ENCODE measurements at places on chromosomes 2 and 18.

DNA sequence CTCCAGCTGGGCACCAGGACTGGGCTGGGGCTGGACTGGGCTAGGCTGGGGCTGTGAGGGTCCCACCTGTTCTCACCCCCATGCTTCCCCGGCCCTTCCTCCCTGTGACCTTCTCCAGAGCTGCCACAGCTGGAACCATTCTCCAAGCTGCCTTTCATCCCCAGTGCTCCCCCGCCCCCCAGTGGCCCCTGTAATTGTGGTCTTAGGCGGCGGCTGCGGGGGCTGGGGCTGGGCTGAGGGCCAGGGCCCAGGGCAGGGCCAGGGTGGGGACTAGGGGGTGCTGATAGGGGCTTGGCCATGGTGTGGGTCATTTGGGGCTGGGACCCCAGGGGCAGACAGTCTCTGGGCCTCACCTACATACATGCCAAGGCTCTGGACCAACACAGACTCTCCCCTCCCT lies 2.8 kb upstream of the WNT10A start:
- no peak for DNase-seq

DNA sequence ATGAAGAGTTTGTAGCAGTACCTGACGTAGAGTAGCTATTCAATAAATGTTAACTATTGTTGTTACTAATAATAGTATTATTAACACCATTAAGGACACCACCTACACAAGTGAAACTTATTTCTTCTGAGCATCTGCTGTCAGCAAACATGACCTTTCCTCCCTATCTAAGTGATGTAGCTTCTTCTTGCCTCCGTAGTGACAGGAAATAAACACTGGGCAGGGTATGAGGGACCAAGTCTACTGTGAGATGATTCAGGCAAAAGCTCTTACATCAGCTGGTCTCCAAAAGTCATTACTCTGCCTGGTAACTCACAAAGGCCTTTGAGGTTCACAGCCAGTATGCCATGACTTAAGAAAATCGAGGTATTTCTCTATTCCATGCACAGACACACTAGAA lies 750.5 kb downstream of the CPS1 start:
- no peak for DNase-seq

- no peak for DNase-seq
Measured at GRCh38 chr2:29010946-29011345, 29.8 kb downstream of the TOGARAM2 start.

DNA sequence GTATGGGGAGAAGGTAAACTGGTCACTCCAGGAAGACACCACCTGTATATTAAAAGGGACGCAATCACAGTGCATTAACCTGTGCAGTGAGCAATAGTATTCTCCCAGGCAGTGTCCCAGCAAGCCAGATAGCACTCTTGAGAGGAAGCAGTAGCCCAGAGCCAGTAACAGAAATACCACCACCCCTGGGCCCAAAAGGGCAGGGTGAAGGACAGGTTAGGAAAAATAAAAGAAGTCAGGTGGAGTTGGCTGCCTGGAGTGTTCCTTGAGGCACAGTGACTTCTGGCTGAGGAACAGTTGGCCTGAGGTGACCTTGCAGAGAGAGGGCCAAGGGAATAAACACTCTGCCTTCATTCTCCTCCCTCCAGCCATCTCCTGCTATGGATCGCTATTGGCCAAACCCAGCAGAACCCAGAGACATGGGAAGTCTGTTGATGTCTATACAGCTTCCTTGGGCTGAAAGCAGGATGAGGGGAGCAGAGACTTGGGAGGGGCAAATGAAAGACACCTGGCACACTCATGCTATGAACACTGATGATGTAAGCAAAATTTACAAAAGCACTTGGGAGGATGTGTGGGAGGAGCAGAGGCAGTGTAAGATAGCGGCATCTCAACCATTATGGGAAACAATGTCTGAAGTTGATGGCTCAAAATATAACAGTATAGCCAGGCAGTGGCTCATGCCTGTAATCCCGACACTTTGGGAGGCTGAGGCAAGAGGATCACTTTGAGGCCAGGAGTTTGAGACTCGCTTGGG lies 7.5 kb downstream of the C18orf32 start:
- DNase-seq, result no peak

DNA sequence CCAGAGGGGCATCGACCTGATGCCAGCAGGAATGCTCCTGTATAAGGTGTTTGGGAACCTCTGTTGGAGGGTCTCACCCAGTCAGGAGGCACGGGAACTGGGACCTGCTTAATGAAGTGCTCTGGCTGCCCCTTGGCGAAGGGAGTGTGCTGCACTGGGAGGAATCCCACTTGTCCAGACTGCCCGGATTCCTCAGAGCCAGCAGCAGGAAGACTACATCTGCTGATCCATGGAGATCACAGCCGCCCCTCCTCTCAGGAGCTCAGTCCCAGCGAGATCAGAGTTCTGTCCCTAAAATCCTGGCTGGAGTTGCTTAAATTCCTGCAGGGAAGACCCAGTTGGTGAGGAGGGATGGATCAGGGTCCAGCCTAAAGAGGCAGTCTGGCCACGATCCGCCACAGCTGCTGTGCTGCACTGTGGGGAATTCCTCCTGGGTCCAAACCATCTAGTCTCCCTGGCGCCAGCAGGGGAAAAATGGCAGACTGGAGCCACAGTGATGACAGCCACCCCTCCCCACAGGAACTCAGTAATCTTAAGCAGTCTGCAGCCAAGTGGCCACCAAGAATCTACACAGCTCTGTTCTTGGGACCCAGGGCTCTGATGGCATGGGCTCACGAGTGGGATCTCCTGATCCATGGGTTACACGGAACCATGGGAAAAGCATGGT lies 76.5 kb upstream of the NRP2 start:
- DNase-seq, result no peak

DNA sequence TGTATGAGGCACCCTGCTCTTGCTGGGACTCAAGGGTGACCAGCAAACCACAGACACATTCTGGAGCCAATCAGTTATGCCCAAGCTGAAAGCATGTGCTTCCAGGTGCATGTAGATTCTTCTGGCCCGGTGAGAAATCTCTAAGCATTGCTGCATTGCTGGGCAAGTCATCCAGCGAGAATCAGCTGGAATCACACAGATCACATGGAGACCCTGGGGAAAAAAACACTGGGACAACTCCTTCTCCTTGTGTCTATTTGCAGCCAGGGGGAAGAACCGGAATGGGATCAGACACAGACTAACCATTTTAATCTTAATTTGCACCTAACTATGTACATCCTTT lies 119.7 kb upstream of the KLF7 start:
- no peak for DNase-seq

- DNase-seq, result no peak
Measured at GRCh38 chr2:28606986-28607441, 111.2 kb downstream of the PLB1 start.

DNA sequence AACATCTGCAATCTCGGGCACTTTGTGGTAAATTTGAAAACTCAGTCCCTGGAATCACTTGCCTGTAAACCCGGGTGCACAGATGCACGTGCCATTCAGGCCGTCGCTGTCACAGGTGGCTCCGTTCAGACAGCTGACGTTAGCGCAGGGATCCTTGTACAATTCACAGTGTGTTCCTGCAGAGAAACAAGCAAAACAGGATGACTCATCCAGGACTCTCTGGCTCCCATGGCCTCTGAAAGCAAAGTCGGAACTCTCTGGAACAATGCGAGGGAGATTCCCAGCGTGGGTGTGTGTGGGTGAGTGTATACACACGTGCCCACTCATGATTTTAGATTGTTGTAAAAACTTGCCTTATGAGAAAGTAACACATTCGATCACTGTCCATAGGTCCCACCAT lies 136.1 kb upstream of the PID1 start:
- DNase-seq, result no peak

DNA sequence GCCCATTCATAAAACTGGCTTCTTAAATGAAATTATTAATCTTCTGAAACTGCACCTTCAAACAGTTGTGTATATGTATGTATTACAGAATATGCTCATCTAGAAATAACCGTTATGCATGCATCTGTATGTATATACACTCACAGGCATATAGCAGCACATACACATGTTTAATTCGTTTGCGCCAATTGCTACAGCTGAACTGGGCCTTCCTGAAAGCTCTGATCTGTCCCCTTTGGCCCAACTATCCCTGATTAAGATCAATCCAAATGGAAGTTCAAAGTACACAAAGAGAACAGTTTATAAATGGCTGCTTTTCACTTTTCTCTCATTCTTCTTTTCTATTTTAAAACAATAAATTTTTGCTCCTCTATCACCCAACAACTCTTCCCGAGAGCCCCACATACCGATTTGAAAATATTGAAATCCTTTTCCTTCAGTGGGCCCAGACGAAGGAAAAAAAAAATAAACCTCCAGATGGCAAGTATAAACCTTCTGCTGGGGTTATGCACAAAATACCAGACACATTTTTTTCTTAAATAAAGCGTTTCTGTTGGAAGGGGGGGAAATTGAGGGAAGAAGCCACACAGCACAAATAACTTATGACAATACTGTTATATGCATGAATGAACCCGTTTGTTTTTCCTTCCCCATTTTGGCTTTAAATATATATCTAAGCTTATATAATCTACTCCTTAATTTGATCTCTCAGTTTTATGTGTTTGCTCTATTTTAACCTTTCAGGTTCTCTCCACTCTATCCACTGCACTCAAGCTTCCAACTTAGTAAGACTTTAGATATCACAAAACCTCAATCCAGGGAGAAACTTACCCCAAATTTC lies 267.3 kb downstream of the TCF4 start:
- no peak for DNase-seq

DNA sequence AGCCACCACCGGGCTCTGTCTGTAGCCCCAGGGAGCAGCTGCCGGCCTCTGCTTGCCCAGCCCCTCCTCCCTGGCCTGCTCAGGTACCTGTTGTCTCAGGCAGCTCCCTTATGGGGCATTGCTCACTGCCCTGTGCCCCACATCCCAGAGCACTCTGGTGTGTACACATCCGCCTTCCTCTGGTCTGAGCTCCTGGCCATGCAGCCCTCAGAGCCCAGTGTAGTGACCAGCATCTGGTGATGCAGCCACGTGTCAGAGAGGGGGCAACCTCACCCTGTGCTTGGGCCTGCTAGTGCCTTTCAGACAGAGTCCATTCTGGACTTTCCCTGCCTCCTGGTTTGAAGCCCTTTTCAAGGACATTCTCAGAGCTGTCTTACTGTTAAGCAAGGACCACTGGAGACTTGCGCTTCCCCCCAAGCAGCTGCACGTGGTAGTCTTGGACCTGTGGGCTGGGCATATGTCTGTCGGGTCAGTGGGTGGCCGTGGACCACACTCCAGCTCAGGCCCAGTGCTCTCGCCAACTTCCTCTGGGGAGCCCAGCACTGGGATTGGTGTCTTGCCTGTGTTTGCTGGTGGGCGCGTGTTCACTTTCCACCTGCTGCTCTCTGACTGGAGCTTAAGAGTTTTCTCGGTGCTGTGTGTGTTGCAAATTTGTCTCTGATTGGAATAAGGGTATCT lies 30.7 kb downstream of the DGKD start:
- DNase-seq, result no peak

- DNase-seq, result no peak
Measured at GRCh38 chr2:240816584-240817495, 3.2 kb downstream of the KIF1A start.

GRCh38 chr2:158539176-158540005 lies 82.6 kb downstream of the PKP4 start:
- peak; percentile 65 for DNase-seq

- DNase-seq, result peak; percentile 85
Measured at GRCh38 chr2:218959141-218959731, at the start of gene CDK5R2. Gene CDK5R2, plus strand, starts transcription at chr2:218959666. Its CDS starts 155 bp downstream, at chr2:218959821.

DNA sequence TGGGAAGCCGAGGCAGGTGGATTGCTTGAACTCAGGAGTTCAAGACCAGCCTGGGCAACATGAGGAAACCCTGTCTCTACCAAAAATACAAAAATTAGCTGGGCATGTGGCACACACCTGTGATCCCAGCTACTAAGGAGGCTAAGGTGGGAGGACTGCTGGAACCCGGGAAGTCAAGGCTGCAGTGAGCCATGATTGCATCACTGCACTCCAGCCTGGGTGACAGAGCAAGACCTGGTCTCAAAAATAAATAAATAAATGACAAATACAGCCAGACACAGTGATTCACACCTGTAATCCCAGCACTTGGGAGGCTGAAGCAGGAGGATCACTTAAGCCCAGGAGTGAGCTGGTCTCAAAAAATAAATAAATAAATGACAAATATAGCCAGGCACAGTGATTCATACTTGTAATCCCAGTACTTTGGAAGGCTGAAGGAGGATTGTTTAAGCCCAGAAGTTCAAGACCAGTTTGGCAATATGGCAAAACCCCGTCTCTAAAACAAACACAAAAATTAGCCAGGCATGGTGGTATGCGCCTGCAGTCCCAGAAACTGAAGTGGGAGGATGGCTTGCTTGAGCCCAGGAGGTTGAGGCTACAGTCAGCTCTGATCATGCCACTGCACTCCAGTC lies 6.2 kb downstream of the KANSL3 start:
- DNase-seq, result no peak

DNA sequence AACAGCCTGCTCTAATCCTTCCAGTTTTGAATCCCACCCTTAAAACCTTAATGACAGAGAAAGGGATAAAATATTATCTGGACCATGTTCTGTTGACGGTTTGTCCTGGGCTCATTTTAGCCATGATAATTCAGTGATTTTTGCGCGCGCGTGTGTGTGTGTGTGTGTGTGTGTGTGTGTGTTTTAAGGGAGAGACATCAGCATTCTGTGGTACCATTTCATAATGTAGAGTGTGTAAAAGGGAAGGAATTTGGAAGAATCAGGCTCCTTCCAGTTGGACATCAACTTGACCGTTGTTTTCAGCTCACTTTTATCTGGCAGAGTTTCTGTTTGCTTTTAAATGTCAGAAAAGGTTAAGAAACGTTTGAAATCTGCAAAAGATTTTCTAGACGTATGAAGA lies 535.5 kb downstream of the TNS1 start:
- no peak for DNase-seq
